ENCODE measurements at places on chromosomes 7 and 10. TPM values are rescaled to one million over a fixed set of nuclear protein-coding genes. Genes with fewer than 3 reads are reported as not detected.

DNA sequence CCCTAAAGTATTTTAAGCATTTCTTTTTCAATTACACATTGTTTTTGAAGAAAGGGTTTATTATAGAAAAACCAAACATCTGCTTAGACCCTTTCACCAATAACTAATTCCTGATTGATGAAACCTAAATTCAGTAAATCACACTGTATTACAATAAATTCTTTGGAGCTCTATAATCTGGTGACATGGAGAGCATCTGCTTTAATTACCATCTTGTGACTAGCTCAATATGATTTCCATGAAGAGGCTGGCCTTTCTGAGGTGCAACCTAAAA, 9.7 kb downstream of the HYCC1 start:
- no peak for DNase-seq

VIPR2 gene
- 1.6 TPM for polyA plus RNA-seq

- peak; percentile 75 for DNase-seq
These were observed at the start of gene CHN2 for GRCh38 chr7:29194594-29195427. Gene CHN2, plus strand, starts transcription at chr7:29194775.

GRCh38 chr10:36475746-36476145, 649.7 kb upstream of the ANKRD30A start:
- DNase-seq: no peak

GRCh38 chr10:35911233-35911632, 269.1 kb upstream of the FZD8 start:
- no peak for DNase-seq

GRCh38 chr7:25574828-25575227, 346.5 kb upstream of the NPVF start:
- DNase-seq: no peak

ANKRD2 gene
- polyA plus RNA-seq: 0.68 TPM

DNA sequence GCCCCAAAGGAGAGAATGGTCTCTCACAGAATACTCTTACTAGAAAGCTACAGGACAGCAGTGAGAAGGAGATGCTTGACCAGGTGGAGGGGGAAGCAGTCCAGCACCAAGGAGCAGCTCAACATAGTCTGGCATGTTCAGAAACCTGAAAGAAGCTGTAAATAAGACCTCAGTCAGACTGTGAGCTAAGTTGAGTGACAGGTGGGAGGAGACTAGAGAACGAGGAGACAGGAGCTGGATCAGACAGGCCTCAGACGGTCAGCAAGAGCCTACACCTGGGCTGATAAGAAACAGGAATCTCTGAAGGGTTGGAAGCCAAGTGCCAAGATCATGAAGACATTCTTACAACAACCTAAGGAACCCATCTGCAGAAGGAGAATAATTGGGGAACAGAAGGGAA, 54.5 kb downstream of the ELMO1 start:
- no peak for DNase-seq

GRCh38 chr10:16116404-16117304, 256.3 kb upstream of the MINDY3 start:
- DNase-seq: peak; percentile 25

DNA sequence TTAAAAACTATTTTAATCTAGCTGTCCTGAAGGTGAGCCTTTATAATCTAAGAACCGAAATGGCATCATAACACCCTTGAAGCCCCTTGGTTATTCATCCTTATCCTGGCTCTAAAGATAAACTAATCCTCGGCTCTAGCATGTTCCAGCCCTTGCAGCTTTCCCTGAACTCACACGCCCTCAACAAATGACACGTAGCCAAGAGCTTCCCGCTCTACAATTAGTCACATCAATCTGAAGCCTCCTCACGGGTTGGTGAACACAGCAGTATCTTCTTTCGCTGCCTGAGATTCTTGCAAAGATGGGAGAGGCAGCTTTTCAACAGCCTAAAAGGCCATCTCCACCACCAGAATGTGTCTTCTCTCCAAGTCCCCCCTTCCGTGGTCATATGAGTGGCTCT, 4.1 kb downstream of the FRMD4A start:
- no peak for DNase-seq

DNA sequence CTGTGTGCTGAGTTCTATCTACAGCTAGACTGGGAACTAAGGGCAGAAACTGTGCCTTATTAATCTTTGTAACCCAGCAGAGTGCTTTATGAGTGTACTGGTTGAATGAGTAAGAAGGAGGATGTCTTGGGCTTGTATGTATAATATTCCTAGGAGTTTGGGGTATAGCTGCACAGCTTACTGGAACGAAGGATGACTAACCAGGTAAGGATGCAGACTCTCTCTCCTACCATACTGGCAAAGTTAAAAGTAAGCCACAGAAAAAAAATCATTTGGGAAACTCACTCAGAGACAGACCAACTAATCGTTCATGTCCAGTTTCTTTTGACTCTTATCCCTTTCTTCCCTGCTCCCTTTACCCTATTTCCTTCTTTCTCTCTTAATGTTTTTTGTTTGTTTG, 1.4 kb upstream of the DHTKD1 start:
- DNase-seq: no peak

TRIL gene
- polyA plus RNA-seq: 1.1 TPM

- DNase-seq: no peak
These were observed 35.1 kb upstream of the SLC26A3 start for GRCh38 chr7:107838024-107838601.

HKDC1 gene
- 0.15 TPM for polyA plus RNA-seq
